ENCODE measurements at places on chromosomes 11 and 22.

- no peak for DNase-seq
These were observed 31.1 kb upstream of the PPARA start for GRCh38 chr22:46119093-46119728.

GRCh38 chr11:15692739-15693138 is 578.0 kb downstream of the INSC start:
- no peak for DNase-seq

GRCh38 chr11:39247570-39248137 is 2211.8 kb downstream of the LRRC4C start:
- no peak for DNase-seq

- no peak for DNase-seq
These were observed 857 bp downstream of the ZPR1 start for GRCh38 chr11:116786966-116787365.

GRCh38 chr11:34977089-34977912 is 60.9 kb downstream of the PDHX start:
- no peak for DNase-seq

DNA sequence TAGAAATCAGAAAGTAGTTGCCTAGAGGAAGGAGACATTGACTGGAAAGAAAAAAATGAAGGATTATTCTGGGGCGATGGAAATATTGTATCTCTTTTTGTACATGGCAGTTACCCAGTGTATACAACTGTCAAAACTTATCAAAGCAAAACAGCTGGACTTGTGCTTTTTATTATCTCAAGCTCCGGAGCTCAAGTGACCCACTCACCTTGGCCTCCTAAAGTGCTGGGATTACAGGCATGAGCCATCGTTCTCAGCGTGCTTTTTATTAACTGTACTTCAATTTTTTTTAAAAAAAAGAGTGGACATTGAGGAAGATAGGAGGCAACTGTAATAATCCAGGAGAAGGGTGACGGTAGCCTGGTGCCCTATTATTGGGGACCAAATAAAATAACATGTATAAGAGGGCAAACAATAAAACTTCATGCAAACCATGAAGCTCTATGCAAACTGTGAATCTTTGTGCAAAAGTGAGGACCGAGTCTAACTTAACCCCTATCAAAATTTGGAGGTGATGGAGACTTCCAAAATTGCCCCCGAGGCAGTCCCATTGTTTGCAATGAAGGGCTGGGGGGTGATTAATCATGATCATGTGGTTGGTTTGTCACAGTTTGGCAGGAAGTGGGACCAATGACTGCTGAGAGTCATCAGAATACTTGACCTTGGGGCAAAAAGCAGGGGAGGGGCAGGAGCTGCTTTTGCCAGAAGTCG is 23.5 kb downstream of the FZD4 start:
- DNase-seq = no peak

GRCh38 chr11:104134745-104135144 is 29.2 kb downstream of the PDGFD start:
- no peak for DNase-seq

- no peak for DNase-seq
These were observed 967.0 kb upstream of the FAT3 start for GRCh38 chr11:91257667-91258066.
